Spleen (tissue), 13 donors: ENCODE measurements at places on chromosomes 11 and 22. TPM values are rescaled to one million over a fixed set of nuclear protein-coding genes. Genes with fewer than 3 reads are reported as not detected.

Gene MAPK8IP1
- total RNA-seq, result 3.2 TPM

Gene CYTH4
- total RNA-seq, result 97.5 TPM

Gene EMID1
- total RNA-seq, result 62.0 TPM

Gene NXPE1
- total RNA-seq, result not detected

Gene DRD4
- total RNA-seq, result 0.70 TPM

Gene TIMM10
- 28.1 TPM for total RNA-seq

Gene CAPN1
- total RNA-seq, result 161 TPM

Gene IL17REL
- total RNA-seq, result 0.73 TPM

Gene JOSD1
- 39.8 TPM for total RNA-seq

Gene CD6
- total RNA-seq, result 13.4 TPM

Gene SMCO4
- total RNA-seq, result 74.1 TPM

Gene BAIAP2L2
- 0.91 TPM for total RNA-seq

Gene TRIM6
- 4.3 TPM for total RNA-seq

Gene HTR3A
- not detected for total RNA-seq

Gene OR5P2
- total RNA-seq, result not detected

Gene JAML
- total RNA-seq, result 180 TPM

Gene FERMT3
- 248 TPM for total RNA-seq

Gene SAA4
- not detected for total RNA-seq

Gene SHISA8
- 5.9 TPM for total RNA-seq

Gene GGTLC3
- total RNA-seq, result not detected

Gene CNTF
- total RNA-seq, result 1.2 TPM

Gene KCNQ1
- 10.9 TPM for total RNA-seq

Gene CNGA4
- 0.33 TPM for total RNA-seq

Gene TEX12
- not detected for total RNA-seq

Gene ASCL2
- 1.9 TPM for total RNA-seq

Gene SUN2
- total RNA-seq, result 204 TPM

Gene EXPH5
- 1.3 TPM for total RNA-seq

Gene VWA5A
- 15.4 TPM for total RNA-seq

Gene PKP3
- total RNA-seq, result not detected

Gene POTEH
- not detected for total RNA-seq

Gene AP5B1
- 28.9 TPM for total RNA-seq

Gene VSTM5
- not detected for total RNA-seq

Gene TMX2
- total RNA-seq, result 41.3 TPM

Gene PRAME
- not detected for total RNA-seq

Gene PITPNM1
- 84.8 TPM for total RNA-seq

Gene TNNT3
- 0.97 TPM for total RNA-seq

Gene KRTAP5-8
- 0.43 TPM for total RNA-seq

Gene IGLL1
- not detected for total RNA-seq

Gene LRRC55
- 0.60 TPM for total RNA-seq

Gene CCDC87
- total RNA-seq, result not detected

Gene FOLR2
- total RNA-seq, result 62.3 TPM

Gene CCND1
- 60.5 TPM for total RNA-seq

Gene AP1B1
- total RNA-seq, result 150 TPM

Gene SELENOO
- 26.2 TPM for total RNA-seq

Gene OR10D3
- not detected for total RNA-seq

Gene TMPRSS4
- total RNA-seq, result not detected

Gene SERGEF
- 38.7 TPM for total RNA-seq

Gene GRIA4
- total RNA-seq, result not detected

Gene SAA2
- total RNA-seq, result not detected

Gene MYOD1
- total RNA-seq, result not detected
